ENCODE measurements at places on chromosomes 12 and 14. TPM values are rescaled to one million over a fixed set of nuclear protein-coding genes. Genes with fewer than 3 reads are reported as not detected.

- no peak for DNase-seq
- no peaks in the 10 kb centered on the region for H3K27me3 ChIP-seq
- H3K36me3 ChIP-seq: no peaks in the 10 kb centered on the region
- H3K4me1 ChIP-seq: peaks cover 38% of the 10 kb centered on the region
- no peak overlapping the region for H3K27ac ChIP-seq
Observed at GRCh38 chr14:89190765-89191513, 226.1 kb downstream of the FOXN3 start.

GRCh38 chr14:36874396-36875138, 212.9 kb downstream of the PAX9 start:
- H3K4me3 ChIP-seq: no peak overlapping the region
- H3K27ac ChIP-seq: no peak overlapping the region
- DNase-seq: no peak

- no peaks in the 10 kb centered on the region for H3K27me3 ChIP-seq
- peaks cover 7% of the 10 kb centered on the region for H3K4me1 ChIP-seq
- no peak overlapping the region for H3K27ac ChIP-seq
- no peak for DNase-seq
- H3K36me3 ChIP-seq: no peaks in the 10 kb centered on the region
- no peak overlapping the region for H3K4me3 ChIP-seq
Observed at GRCh38 chr14:55267820-55268219, 3.4 kb upstream of the FBXO34 start.

GRCh38 chr12:106655577-106655976, 72.8 kb downstream of the RFX4 start:
- no peaks in the 10 kb centered on the region for H3K27me3 ChIP-seq
- no peaks in the 10 kb centered on the region for H3K4me1 ChIP-seq
- DNase-seq: no peak

DNA sequence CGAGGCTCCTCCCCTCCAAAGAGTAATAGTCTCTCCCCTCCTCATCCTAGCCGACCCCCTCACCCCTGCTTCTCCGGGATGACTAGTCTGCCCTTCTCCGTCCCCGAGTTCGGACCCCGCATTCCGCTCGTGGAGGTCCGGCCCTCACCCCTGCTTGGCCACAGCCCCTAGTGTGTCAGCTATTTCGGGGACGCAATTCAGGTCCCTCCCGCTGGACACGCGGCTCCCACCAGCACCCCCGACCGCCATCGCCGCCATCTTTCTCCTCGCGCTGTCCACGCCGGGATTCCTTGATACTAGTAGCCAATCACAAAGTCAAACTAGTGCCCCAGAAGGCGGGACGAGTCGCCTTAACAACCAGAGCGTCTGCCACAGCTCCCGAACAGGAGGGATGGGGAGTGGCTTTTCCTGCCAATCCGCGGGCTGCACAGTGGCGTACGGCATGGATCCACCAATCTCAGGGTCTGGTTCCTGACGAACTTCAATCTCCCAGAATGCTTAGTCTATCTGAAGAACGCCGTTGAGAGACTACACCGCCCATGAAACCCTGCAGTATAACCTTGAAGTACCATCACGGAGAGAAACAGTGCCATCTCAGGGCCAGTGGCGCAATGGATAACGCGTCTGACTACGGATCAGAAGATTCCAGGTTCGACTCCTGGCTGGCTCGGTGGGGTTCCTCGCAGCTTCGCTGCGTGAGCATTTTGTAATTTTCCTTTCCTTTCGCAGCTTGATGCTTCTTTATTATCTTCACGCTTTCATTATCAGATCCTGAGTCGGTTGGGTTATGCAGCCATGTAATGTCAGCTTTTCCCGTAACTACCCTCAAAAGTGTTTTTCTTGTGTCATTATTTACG, at the start of gene PRMT5:
PRMT5 (minus strand) TSS at position 273 of the 857 bp plus-strand sequence; CDS start at position 258, 15 bp downstream.
- peak within 1 kb of the TSS; percentile 88 for H3K4me3 ChIP-seq
- peak; percentile 100 for DNase-seq
- no peaks in the 10 kb centered on the region for H3K27me3 ChIP-seq
- H3K4me1 ChIP-seq: peaks cover 9% of the 10 kb centered on the region

GRCh38 chr14:59490756-59491155, 6.4 kb downstream of the JKAMP start:
- H3K27ac ChIP-seq: no peak overlapping the region
- H3K36me3 ChIP-seq: peaks cover 62% of the 10 kb centered on the region
- H3K4me1 ChIP-seq: peaks cover 6% of the 10 kb centered on the region

DNA sequence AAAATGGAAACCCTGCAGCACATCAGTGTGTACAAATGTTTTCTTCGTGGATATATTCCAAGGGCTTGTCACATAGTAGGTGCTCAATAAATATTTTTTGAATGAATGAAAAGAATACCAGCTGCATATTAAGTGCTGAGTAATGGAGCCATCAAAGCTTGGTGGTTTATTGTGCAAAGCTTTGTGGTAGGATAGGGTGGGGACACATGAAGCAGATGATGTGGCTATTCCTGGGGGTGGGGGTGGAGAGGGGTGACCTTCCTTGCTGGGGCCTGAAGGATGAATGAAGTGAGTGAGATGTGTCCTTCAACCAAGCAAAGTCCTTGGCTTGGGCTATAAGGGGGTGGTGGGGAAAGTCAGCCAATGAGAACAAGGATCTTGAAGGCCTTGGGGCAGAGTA, 4.3 kb upstream of the KRT81 start:
- no peaks in the 10 kb centered on the region for H3K4me1 ChIP-seq
- no peak overlapping the region for H3K27ac ChIP-seq
- H3K27me3 ChIP-seq: peaks cover 5% of the 10 kb centered on the region
- no peak overlapping the region for H3K4me3 ChIP-seq
- DNase-seq: no peak
- no peaks in the 10 kb centered on the region for H3K36me3 ChIP-seq

GRCh38 chr14:68487805-68488590, 304.9 kb downstream of the ZFP36L1 start:
- H3K36me3 ChIP-seq: no peaks in the 10 kb centered on the region
- H3K27me3 ChIP-seq: no peaks in the 10 kb centered on the region
- H3K4me1 ChIP-seq: no peaks in the 10 kb centered on the region

- peaks cover 12% of the 10 kb centered on the region for H3K36me3 ChIP-seq
- no peak for DNase-seq
- no peaks in the 10 kb centered on the region for H3K27me3 ChIP-seq
Observed at GRCh38 chr12:106310687-106311086, 8.2 kb downstream of the TCP11L2 start.

- no peaks in the 10 kb centered on the region for H3K27me3 ChIP-seq
- peak; percentile 68 for DNase-seq
- peaks cover 25% of the 10 kb centered on the region for H3K36me3 ChIP-seq
Observed at GRCh38 chr12:108560752-108561719, at the start of gene SART3. TSS of gene SART3 (minus strand) at chr12:108561173. CDS start at chr12:108561154, 19 bp downstream.

GRCh38 chr12:69330475-69331473, 17.4 kb upstream of the LYZ start:
- H3K27ac ChIP-seq: no peak overlapping the region
- peaks cover 14% of the 10 kb centered on the region for H3K27me3 ChIP-seq
- H3K36me3 ChIP-seq: no peaks in the 10 kb centered on the region
- peak overlapping the region; percentile 43 for H3K4me3 ChIP-seq

DNA sequence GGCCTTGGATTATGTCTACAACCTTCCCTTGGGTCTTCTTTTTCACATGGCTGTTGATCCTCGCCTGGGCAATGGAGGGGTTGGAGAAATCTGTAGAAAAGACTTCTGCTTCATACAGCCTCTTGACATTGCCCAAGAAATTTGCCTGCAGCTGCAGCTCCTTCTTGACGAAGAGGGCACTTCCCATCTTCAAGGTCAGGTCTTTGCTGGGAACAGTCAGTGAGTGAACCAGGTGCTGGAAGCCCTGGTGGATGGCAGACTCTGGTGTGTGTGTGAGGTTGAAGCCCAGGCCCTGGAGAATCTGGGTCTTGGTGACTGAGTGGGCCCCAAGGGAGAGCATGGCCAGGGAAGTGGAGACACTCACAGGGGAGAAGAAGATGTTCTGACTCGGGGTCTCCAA, 6.7 kb downstream of the SERPINA9 start:
- no peaks in the 10 kb centered on the region for H3K36me3 ChIP-seq
- no peak overlapping the region for H3K4me3 ChIP-seq

GRCh38 chr12:70032076-70032475, 207.0 kb downstream of the MYRFL start:
- no peaks in the 10 kb centered on the region for H3K4me1 ChIP-seq
- no peak overlapping the region for H3K4me3 ChIP-seq
- no peaks in the 10 kb centered on the region for H3K36me3 ChIP-seq
- no peak overlapping the region for H3K27ac ChIP-seq

DNA sequence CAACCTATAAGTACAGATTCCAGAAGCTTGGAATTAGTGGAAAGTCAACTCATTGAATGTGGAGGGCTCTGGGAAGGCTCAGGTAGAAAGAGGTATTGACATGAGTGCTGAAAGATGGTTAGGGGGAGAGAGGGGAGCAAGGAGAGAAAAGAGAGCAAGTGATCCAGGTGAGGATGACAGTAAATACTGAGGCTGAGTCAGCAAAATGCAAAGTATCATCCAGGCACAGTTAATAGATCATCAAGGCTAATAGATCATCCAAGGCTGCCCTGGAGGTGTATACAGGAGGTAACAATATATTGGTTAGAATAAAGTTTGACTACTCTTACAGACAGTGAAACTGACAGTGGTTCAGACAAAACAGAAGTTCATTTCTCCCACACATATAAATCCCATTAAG, 100.5 kb downstream of the TBX5 start:
- no peak overlapping the region for H3K4me3 ChIP-seq
- no peaks in the 10 kb centered on the region for H3K27me3 ChIP-seq
- H3K27ac ChIP-seq: no peak overlapping the region
- DNase-seq: no peak

DNA sequence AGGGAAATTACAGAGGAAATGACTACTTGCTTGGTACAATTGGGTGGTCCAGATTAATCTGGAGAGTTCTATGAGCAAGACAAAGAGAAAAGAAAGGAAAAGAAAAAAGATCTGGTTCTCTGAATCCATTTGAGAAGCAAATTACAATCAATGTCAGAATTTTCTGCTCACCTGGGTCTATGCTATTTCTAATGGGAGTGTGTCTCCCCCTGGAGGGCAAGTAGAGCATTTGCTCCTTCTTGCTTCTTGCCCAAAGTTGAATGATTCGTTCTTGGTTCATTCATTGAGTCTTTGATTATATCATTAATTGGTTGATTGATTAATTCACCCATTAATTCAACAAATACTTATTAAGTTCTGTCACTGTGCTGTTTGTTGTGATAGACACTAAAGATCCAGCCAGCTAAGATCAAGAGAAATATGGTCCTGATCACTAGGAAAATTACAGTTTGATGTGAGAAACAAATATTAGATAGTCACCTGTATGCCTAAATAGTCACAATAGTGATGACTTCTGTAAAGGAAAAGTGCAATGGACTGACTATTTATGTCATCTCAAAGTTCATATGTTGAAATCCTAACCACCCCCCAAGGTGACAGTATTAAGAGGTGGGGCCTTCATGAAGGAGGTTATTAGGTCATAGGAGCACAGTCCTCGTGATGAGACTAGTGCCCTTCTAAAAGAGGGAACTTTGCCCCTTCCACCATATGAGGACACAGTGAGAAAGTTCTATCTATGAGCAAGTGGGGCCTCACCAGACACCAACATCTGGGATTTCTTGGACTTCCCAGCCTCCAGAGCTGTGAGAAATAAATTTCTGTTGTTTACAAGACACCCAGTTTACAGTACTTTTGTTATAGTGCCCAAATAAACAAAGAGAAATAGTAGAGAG, 8.0 kb upstream of the ASB8 start:
- DNase-seq: no peak
- peak overlapping the region; percentile 90 for H3K27ac ChIP-seq
- no peaks in the 10 kb centered on the region for H3K36me3 ChIP-seq
- no peak overlapping the region for H3K4me3 ChIP-seq
- H3K27me3 ChIP-seq: no peaks in the 10 kb centered on the region

DNA sequence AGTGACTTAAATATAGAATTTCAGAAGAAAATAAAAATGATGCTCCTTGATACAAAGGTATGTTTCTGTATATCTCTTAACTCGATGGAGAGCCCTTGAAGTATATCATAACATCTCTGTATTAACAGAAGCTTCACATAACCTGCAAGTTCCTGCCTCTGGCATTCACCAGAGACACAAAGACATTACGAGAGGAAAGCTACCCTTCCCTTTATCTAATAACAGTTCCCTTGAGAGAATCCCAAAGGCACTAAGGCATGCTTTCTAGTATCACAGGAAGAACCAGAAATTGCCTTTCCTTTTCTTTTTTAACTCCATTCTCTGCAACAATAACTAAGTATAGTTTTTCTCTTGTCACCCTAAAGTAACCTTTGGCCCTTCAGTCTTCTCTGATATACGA, 164.5 kb downstream of the MGAT4C start:
- no peak overlapping the region for H3K4me3 ChIP-seq
- H3K36me3 ChIP-seq: no peaks in the 10 kb centered on the region
- DNase-seq: no peak
- H3K27me3 ChIP-seq: no peaks in the 10 kb centered on the region
- no peak overlapping the region for H3K27ac ChIP-seq

DNA sequence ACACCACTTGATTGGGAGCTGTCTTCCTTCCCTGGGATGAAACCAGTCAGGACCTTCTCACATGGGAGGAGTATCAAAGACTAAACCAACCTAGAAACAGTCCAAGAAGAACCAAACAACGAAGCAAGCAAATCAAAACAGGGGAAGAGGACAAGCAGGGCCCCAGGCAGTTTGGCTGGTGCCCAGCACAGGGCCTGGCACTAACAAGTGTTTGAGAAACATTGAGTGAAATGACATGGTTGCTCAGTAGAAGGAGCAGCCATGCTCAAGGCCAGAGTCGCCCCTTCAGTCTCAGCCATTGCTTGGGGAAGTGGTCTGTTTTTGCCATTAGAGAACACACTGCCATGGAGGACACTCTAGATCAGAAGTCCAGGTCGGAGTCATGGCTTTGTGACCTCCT, 323.1 kb downstream of the CACNA1C start:
- H3K4me1 ChIP-seq: no peaks in the 10 kb centered on the region
- H3K4me3 ChIP-seq: no peak overlapping the region
- H3K27me3 ChIP-seq: no peaks in the 10 kb centered on the region
- H3K36me3 ChIP-seq: no peaks in the 10 kb centered on the region
- no peak for DNase-seq

DNA sequence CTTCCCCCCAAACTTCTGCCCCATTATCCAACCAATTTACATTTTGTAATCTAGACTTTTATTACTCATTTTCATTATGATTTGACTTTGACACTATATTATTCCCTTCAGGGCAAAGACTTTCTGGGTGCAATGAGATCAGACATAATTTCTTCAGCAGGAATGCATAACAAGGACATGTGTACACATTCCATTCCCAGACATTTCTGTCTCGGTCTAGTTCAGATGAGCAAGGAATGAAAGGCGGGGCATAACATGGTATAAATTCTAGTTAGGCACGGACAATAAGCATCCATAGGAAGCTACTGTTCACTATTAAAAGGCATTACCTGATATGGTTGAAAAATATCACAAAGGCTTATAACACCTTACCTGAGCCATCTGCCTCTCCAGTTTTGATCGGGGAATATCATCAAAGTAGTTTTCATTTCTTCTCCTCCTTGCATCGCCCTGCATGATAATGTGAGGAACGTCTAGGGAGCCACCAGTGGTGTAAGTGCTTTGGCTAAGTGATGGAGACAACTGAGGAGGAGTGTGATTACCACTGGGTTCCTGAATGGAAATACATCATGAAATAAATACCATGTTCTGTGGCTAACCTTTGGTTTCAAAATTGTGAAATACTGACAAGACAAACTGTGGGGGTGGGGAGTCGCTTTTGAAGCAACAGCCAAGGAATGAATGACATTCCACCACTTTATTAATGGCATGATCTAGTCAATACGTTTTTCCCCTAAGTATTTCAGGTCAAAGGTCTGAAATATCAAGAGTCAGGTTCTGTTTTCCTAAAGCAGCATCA, 183.9 kb downstream of the APAF1 start:
- H3K36me3 ChIP-seq: no peaks in the 10 kb centered on the region
- no peaks in the 10 kb centered on the region for H3K27me3 ChIP-seq
- H3K27ac ChIP-seq: no peak overlapping the region
- H3K4me1 ChIP-seq: peaks cover 1% of the 10 kb centered on the region

DLGAP5 gene
- not detected for total RNA-seq

PPP1CC gene
- 172 TPM for total RNA-seq

RNASE2 gene
- total RNA-seq: not detected

LRTM2 gene
- total RNA-seq: not detected

SELPLG gene
- total RNA-seq: 3.4 TPM

TCP11L2 gene
- 39.1 TPM for total RNA-seq

PHLDA1 gene
- 3.6 TPM for total RNA-seq
